ENCODE measurements at places on chromosomes 2 and 18. TPM values are rescaled to one million over a fixed set of nuclear protein-coding genes. Genes with fewer than 3 reads are reported as not detected.

Gene RAB27B
- polyA plus RNA-seq = 3.6 TPM

- DNase-seq = no peak
These were observed 172.3 kb downstream of the ASXL3 start for GRCh38 chr18:33750366-33750765.

Gene PRKCE
- 9.9 TPM for polyA plus RNA-seq

- DNase-seq = no peak
These were observed 30.3 kb downstream of the KIF1A start for GRCh38 chr2:240789501-240790369.

GRCh38 chr2:166157578-166157977, 29.8 kb upstream of the SCN1A start:
- DNase-seq = no peak

GRCh38 chr2:80869858-80870438, 565.4 kb upstream of the LRRTM1 start:
- no peak for DNase-seq

DNA sequence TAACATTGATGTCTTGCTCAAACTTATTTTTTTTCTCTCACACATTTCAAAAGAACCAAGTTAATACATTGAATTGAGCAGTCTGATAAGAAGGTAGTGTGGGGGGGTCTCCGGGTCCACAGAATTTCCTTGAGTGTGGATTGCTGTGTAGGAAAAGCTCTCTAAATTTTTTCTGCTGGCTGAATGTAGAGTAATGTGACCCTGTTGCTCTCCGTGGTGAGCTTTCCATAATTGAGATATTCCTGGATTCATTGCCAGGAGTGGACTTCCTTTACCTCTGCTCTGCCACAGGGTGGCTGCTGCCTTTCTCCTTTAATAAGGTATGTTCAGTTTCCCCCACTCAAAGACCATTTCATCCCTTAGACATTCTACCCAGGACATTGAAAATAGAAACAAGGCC, 50.9 kb downstream of the PKP4 start:
- DNase-seq = no peak

DNA sequence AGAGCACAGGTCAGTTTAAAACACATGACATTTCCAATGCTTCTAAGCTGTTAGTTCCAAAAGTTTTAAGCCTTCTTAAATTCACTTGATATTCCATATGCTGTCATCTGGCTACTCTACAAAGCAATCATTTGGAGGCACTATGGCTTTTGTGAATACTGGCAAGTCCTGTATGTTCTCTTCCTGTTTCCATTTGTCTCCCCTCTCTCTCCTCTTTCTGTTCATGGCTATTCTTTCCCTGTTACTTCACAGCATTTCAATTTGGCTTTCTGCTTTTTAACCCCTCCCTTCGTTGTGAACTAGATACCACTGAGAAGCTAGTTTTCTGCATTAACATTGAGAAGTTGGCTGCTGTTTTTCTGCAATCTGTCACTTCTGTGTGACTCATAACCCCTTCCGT, 1337.2 kb upstream of the CELF4 start:
- DNase-seq = no peak

- DNase-seq = peak; percentile 96
These were observed 18.7 kb upstream of the SCYGR1 start for GRCh38 chr2:227406177-227407031.

Gene ACKR3
- 56.8 TPM for polyA plus RNA-seq

DNA sequence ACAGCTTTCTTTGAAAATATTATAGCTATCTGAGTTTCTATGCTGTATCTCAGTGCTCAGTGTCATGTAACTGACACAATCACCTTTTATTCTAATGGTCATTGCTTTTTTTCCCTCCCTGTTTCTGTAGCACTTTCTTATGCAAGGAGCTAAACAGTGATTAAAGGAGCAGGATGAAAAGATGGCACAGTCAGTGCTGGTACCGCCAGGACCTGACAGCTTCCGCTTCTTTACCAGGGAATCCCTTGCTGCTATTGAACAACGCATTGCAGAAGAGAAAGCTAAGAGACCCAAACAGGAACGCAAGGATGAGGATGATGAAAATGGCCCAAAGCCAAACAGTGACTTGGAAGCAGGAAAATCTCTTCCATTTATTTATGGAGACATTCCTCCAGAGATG, 56.4 kb downstream of the SCN2A start:
- no peak for DNase-seq

DNA sequence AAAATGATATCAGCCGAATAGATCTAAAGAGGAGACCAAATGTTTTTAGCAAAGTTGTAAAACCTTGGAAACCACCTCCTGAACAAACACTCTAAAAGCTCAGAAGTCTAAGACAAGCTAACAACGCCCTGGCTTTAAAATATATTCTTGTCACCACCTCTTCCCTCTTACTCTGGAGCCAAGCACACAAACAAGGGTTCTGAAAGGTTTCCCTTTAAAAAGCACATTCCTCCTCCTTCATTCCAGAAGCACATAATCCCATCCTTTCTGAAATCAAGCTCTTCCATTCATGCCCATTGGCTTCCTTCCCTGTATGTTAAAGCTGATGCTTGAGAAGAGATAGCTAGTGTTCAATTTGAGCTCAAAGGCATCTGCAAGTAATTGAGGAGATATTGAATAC, 382.0 kb downstream of the LNPK start:
- DNase-seq = no peak

Gene TMEM87B
- polyA plus RNA-seq = 18.2 TPM

- no peak for DNase-seq
These were observed 464.2 kb upstream of the NRP2 start for GRCh38 chr2:205218056-205218455.

GRCh38 chr2:181441670-181442069, 15.5 kb upstream of the ITGA4 start:
- no peak for DNase-seq

DNA sequence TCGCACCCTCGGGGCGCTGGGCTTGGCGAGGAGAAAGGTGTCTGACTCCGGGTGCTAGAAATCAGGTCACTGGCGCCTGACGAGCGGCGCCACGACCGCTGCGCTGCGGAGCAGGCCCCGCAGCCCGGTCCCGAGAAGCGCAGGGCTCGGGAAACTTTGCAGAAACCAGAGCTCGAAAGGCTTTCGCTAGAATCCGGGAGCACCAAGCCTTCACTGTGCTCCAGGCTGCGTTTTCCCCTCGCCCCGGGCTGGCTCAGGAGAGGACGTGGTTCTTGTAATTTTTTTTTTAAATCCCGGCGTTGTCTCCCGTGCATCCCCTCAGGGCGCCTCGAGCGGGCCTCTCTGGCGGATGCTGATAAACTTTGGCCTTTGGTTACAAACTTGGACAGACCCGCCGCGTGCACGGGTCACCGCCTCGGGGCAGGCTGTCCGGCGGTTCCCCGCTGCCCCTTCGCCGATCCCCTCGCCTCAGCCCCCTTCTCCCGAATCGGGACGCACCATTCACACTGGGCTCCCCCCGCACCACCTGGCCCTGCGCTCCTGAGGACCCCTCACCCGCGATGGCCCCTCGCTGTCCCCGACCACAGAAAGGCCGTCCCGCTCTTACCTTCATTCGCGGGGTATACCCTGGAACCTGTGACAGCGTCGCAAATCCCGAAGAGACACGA, 419 bp downstream of the EPHA4 start:
- DNase-seq = no peak

Gene PIGN
- polyA plus RNA-seq = 37.7 TPM

Gene FAM228B
- 28.6 TPM for polyA plus RNA-seq

Gene TTN
- 1.1 TPM for polyA plus RNA-seq

DNA sequence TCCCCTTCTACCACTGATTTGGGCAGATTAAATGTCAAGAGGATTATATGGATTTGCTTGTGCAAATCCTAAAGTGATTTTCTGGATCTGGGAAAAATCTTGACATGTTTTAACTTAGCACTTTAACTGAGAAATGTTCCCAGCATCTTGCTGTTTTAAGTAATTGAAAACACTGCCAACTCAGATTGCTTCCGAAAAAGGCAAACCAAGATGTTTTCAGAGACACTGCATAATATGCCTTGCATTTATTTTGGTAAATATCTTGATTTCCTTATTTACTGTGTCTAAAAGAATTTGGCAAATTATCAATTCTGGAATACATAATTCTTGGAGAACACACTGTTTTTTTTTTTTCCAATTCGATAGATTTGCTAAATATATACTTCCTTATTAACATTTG, 385.0 kb upstream of the FAM98A start:
- no peak for DNase-seq

Gene SLC23A3
- 25.1 TPM for polyA plus RNA-seq

GRCh38 chr18:7987284-7987976, 420.3 kb downstream of the PTPRM start:
- no peak for DNase-seq

GRCh38 chr2:127025359-127026166, 81.4 kb downstream of the BIN1 start:
- peak; percentile 65 for DNase-seq

- DNase-seq = no peak
These were observed 996 bp downstream of the TGFBRAP1 start for GRCh38 chr2:105328281-105329196.

GRCh38 chr18:55064760-55065159, 105.5 kb upstream of the CCDC68 start:
- no peak for DNase-seq

GRCh38 chr2:53104263-53104662, 663.3 kb upstream of the CHAC2 start:
- peak; percentile 48 for DNase-seq

- DNase-seq = no peak
These were observed 274.5 kb downstream of the PIK3C3 start for GRCh38 chr18:42229211-42230210.

- DNase-seq = no peak
These were observed 89.9 kb downstream of the AP1S3 start for GRCh38 chr2:223747392-223748042.

DNA sequence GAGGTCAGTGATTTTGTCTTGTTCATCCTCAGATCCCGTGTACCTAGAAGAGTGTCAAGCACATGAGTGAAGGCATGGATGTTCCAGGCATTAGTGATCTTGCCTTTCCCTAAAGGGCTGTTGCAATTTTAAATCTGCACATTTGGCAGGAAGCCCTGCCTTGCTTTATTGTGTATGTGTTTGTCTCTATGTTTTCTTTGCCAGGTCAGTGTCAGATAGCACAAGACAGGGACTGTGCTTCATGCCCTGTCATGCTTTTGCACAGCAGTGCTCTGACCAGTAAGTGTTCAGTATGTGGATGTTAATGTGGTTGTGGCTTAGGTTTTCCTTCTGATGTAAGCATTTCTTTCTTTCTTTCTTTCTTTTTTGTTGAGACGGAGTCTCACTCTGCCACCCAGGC, 131.5 kb downstream of the RGPD3 start:
- no peak for DNase-seq

Gene TMEFF2
- 14.0 TPM for polyA plus RNA-seq

DNA sequence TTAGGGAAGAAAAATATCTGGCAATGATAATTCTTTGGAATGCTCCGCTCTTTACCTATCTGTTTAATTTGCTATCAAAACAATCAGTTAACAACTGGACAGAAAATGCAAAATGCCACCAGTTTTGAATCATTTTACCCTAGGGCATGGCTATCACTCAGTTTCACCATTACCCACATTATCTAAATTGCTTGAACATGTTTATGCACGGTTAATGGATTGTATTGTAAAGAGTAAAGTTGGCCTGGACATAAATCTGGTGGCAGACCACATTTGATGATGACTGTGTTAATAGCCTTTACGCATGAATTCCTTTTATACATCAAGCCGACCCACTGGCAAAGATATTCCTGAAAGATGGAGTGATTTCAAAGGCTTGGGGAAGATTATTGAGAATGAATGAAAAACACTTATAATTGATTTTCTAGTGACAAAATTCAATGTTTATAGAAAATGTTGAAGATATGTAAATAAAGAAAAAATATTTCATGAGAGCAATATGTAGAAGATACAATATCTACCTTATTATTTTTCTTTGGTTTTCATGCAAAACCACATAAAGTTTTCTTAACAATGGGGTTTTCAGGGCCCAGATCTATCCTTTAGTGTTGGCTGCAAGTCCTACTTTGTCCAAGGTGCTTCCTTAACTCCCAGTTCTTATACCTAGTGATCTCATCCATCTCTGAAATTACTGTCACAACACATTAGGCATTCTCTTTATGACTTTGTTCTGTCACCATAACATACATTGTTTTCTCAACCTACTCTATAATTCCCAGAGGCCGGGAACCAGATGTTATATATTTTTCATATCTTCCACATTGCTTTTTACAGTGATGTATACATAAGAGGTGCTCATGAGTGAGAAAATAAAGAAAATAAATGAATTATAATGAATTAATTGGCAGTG, 265.1 kb downstream of the RIT2 start:
- DNase-seq = no peak

GRCh38 chr18:55048892-55049291, 89.6 kb upstream of the CCDC68 start:
- no peak for DNase-seq

Gene RND3
- 45.9 TPM for polyA plus RNA-seq

- DNase-seq = no peak
These were observed 154.3 kb downstream of the TCF4 start for GRCh38 chr18:55433648-55434047.

Data from renal pelvis (tissue), 12 donors.